ENCODE measurements at places on chromosomes 11 and 22. TPM values are rescaled to one million over a fixed set of nuclear protein-coding genes. Genes with fewer than 3 reads are reported as not detected.

DNA sequence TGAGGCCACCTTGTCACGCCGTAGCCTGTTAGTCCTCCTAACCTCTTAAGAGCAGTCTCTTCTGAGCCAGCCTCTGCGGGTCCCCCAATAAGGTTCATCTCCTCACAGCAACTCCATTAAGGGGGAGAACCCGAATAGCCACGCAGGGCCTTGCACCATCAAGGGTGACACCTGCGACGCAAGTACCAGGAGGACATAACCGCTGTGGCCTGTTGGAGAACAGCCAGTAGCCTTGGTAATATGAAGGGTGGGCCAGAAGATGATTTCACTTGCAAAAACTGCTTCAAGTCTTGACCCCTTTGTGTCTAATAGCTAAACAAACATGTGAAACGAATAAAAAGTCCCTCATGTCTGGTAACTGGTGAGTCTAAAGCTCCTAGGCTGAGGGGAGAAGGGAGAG is 14.8 kb downstream of the ARFGAP2 start:
- no peak for DNase-seq

DNA sequence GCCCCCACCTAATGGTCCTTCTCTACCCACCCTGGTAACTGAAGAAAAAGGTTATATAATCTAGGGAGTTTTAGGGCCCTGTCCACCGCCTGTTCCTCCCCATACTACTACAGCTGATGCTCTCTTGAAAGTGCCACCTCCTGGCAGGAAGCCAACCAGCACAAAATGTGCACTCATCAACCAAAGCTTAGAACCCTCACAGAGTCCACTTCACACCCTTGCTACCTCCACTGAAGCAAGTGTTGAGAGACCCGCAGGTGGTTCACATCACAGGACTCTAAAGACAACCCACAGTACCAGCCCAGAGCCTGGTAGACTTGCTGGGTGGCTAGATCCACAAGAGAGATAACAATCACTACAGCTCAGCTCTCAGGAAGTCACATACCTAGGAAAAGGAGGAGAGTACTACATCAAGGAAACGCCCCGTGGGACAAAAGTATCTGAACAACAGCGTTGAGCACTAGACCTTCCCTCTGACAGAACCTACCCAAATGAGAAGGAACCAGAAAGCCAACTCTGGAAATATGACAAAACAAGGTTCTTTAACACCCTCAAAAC is 17.5 kb upstream of the OR10W1 start:
- no peak for DNase-seq

GRCh38 chr11:93513772-93514171 is 29.4 kb downstream of the SMCO4 start:
- DNase-seq, result no peak

GRCh38 chr22:41030891-41031290 is 61.5 kb upstream of the EP300 start:
- DNase-seq, result no peak

The DERL3 gene
- 4.0 TPM for total RNA-seq

GRCh38 chr11:17490938-17491337 is 14.3 kb upstream of the ABCC8 start:
- no peak for DNase-seq

The CD44 gene
- total RNA-seq, result 380 TPM

DNA sequence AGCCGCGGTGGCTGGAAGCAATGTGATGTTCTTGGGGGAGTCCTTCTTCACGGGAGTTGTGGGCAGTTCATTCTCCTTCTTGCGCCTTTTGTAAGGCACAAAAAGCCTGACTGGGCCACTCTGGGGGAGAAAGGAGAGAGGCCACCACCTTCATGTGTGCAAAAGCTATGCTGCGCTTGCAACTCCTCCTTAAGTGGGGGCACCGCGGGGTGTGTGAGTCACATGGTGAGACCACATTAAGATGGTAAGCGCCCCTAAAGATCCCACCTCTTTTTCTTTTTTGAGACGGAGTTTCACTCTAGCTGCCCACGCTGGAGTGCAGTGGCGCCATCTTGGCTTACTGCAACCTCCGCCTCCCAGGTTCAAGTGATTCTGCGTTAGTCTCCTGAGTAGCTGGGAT is 14.1 kb downstream of the DEAF1 start:
- DNase-seq, result peak; percentile 52

GRCh38 chr22:20129747-20130014 is 1.9 kb upstream of the ZDHHC8 start:
- no peak for DNase-seq

The MS4A6A gene
- total RNA-seq, result not detected

DNA sequence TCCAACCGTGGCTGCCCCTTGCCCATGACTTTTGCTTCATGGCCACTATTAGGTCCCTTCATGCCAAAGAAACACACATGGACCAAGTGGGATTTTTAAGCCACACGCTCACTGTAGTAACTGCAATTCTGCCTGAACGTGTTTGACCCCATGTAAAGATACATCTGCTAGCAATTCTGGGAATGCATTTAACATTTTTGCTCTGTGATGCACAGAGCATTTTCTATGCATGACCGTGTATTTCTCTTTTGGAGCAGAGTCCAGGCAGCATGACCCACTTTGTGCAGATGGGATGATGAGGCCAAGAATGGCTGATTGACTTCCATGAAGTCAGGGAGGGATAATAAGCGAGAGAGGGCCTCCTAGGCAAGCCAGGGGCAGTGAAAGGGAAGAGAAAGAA is 108.5 kb downstream of the TP53I11 start:
- no peak for DNase-seq

GRCh38 chr11:126969865-126970479 is 30.6 kb downstream of the KIRREL3 start:
- no peak for DNase-seq

GRCh38 chr11:19868871-19869270 is 156.2 kb downstream of the NAV2 start:
- no peak for DNase-seq

The TIRAP gene
- 5.2 TPM for total RNA-seq

DNA sequence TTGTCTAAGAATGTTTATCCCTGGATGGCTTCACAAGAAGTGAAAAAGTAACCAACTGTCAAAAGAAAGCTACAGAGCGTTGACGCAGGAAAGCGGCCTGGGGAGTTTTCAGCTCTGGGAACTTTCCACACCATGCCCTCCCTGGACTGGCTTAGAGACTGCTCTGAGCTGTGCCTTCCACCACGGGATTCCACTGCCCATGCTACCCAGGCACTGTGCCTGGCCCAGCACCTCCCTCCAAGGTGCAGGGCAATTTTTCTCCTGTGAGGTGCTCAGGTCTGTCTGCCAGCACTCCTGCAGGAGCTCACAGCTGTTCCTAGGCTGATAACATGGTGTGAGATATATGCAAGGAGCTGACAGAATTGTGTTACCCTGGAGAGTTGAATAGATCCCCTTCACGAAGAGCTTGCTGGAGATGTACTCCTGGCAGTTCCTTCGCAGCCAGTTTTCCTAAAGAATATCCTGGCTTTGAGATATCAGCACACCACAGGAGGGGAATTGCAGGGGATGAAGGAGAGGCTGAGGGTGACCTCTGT is 258.3 kb upstream of the B3GAT1 start:
- DNase-seq, result no peak

The TTLL1 gene
- 4.2 TPM for total RNA-seq

DNA sequence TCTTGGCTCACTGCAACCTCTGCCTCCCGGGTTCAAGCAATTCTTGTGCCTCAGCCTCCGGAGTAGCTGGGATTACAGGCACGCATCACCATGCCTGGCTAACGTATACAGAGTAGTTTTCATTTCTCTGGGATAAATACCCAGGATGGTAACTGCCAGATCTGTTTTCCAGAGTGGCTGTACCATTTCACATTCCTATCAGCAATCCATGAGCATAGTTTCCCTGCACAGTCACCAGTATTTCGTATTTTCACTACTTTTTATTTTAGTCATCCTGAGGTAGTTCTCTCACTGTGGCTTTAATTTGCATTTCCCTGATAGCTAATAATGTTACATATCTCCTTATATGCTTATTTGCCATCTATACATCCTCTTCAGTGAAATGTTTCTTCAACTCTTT is 11.0 kb upstream of the SCARF2 start:
- DNase-seq, result no peak

The POU2AF2 gene
- total RNA-seq, result not detected

GRCh38 chr11:93291110-93291509 is 39.4 kb upstream of the DEUP1 start:
- DNase-seq, result no peak

The CEND1 gene
- 0.94 TPM for total RNA-seq

The CHCHD10 gene
- 241 TPM for total RNA-seq

GRCh38 chr22:41862530-41863266 is 29.8 kb downstream of the SREBF2 start:
- peak; percentile 73 for DNase-seq

GRCh38 chr11:134363161-134363560 is 31.4 kb downstream of the GLB1L2 start:
- no peak for DNase-seq

DNA sequence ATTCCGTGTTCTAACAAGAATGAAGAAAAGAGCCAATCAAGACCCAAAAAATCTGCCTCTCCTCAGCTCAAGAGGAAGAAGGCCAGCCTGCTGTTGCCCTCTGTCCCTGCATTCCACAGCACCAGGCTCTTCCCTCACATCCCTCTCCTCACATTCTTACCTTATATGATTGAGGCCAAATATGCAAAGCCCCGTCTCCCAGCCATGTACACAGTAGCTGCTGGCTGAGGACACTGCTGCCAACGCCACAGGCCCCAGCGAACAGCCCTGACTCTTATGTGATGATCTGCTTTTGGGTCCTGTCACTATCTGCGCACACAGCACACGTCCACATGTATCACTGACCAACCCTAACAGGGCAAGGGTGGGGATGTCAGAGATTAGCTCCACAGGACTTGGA is 60.2 kb downstream of the MICAL3 start:
- DNase-seq, result no peak

GRCh38 chr11:130101661-130102060 is 32.0 kb downstream of the APLP2 start:
- DNase-seq, result no peak

The CHKB gene
- 57.3 TPM for total RNA-seq

DNA sequence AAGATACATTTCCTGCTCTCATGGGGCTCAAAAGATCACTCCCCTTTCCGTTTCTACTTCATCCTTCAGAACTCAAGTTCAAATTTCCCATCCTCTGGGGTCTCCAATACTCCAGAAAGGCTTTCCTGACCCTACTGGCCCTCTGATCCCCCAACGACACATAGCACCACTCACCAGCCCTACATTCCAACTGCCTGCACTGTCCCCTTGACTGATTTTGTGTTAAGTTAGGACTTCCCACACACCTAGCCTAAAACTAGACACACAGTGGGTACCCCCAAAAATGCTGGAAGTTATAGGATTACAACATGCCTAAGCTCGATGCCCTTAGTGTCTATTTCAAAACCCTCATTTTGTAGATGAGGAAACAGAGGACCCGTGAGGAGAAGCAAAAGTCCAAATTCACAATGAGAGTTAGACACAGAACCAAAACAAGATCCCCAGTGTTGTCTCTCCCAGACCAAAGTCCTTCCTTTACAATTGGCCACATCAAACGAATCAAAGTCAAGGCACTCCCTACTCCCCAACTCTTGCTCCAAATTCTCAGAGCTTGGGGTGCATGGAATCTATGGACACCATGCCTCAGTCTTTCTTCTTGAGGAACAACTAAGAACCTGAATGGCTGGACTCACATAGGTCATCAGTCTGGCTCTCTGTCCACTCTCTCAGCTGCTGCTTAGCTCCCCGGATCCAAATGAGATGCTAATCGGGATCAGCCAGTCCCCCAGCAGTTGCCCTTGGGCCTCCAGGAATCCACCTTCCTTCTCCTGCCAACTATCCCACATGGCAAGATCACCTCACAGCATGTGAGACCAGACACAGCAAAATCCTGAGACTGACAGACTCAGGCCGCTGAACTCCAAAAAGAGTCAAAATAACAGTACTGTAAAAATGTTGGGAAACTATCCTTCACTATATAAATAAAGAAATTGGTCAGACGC is 1.7 kb downstream of the CLPB start:
- DNase-seq, result no peak

DNA sequence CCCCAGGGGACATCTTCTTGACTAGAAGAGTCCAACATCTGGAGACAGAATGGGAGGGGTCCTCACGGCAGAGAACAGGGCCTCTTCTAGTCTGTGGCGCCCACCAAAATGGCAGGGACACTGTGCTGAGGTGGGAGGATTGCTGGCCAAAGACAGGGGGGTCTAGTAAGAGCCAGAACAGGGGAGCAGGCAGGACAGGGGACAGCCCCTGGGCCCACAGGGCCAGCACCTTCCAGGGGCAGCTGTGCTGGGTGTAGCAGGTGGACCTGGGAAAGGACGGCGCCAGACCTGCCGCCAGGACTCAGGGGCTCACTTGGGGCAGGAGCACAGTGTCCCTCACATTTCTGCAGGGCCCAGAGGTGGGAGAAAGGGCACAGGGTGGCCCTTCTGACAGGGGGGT is 858 bp upstream of the APOBEC3A start:
- DNase-seq, result no peak

The TTLL12 gene
- 106 TPM for total RNA-seq

The ANO3 gene
- not detected for total RNA-seq
